Left lung (tissue), 14 donors: ENCODE measurements at places on chromosomes 7 and 10. TPM values are rescaled to one million over a fixed set of nuclear protein-coding genes. Genes with fewer than 3 reads are reported as not detected.

Gene CTAGE8
- 7.8 TPM for polyA plus RNA-seq

Gene MRLN
- 0.41 TPM for polyA plus RNA-seq

Gene COBL
- polyA plus RNA-seq: 5.9 TPM

- DNase-seq: no peak
These were observed 55.0 kb downstream of the DENND11 start for GRCh38 chr7:141646826-141647480.

- DNase-seq: peak; percentile 64
These were observed 125.0 kb downstream of the FAM53B start for GRCh38 chr10:124619195-124619594.

GRCh38 chr7:143347950-143348349, 14.6 kb downstream of the FAM131B start:
- DNase-seq: no peak

GRCh38 chr10:66746246-66746645, 179.6 kb upstream of the LRRTM3 start:
- no peak for DNase-seq

DNA sequence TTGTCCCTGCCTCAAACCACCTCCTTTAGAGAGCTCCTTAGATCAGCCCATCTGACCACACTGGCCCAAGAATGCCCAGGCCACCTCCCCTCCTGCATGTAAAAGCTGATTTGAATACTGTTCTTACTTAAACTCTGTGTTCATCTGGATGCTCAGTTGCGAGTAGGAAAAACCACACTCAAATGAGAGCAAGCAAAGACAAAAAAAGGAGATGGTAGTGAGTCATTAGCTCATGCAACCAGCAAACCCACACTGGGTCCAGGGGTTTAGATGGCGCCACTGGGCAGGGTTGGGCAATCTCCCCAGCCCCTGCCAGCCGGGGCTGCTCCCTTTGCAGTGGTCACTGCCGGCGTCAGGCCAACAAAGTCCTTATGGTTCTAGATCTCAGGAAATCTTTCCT, 32.7 kb downstream of the TSPAN15 start:
- DNase-seq: no peak

- DNase-seq: no peak
These were observed 10.0 kb downstream of the HHEX start for GRCh38 chr10:92699518-92700381.

DNA sequence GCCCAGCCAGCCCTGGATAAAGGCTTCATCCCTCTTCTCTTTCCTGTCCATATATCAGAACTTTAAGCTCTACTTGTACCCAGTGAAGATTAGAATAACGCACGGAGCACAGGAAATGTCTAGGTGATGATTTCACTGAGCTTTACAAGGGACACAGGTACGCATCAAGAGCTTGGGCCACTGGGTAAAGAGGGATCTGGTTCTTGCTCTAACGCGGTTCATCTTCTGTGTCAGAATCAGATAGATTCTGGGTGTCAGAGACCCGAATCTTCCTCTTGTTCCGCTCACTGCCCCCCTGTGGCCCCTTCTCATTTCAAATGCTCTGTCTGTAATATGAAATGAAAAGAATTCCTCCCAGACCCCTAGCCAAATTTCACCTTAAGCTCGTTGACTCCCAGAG, 24.7 kb downstream of the IL2RA start:
- no peak for DNase-seq

DNA sequence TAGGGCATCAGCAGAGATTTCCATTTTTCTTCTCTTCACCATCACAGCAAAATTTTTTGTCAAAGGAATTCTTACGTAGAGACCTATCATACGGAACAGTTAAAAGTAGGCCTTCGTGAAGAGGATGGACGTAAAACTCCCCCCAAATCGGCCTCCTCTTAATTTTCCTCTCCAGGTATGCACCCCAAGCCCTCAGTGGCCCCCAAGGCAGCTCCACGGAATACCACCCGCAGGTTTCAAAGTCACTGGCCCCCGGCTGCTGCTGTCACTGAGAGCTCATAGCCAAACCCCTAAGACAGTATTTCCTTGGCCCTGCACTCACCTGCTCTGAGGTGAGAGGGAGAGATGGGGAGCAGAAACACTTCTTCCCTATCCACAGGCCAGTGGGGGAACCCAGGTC, 8.8 kb downstream of the PODXL start:
- no peak for DNase-seq

DNA sequence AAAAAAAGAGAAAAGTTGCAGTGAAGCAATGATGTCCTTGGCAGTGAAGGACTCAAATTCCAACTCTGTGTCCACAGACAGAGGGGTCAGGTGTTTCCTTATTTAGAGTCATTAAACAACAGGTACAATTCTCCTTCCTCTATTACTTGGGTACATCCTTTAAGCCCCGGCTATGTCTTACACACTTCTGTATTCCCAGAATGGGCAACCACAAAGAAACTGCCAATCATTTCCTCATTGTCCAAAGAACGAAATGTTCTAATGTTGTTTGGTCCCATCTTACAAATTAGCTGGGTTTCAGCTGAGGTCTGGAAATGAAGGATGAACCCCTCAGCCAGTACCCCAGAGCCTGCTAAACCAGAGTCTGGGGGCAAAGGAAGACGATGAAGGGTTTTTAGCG, 59.5 kb downstream of the GRB10 start:
- no peak for DNase-seq

- no peak for DNase-seq
These were observed 156.7 kb downstream of the TWIST1 start for GRCh38 chr7:18960725-18961124.
